ENCODE measurements at places on chromosomes 7 and 10.

DNA sequence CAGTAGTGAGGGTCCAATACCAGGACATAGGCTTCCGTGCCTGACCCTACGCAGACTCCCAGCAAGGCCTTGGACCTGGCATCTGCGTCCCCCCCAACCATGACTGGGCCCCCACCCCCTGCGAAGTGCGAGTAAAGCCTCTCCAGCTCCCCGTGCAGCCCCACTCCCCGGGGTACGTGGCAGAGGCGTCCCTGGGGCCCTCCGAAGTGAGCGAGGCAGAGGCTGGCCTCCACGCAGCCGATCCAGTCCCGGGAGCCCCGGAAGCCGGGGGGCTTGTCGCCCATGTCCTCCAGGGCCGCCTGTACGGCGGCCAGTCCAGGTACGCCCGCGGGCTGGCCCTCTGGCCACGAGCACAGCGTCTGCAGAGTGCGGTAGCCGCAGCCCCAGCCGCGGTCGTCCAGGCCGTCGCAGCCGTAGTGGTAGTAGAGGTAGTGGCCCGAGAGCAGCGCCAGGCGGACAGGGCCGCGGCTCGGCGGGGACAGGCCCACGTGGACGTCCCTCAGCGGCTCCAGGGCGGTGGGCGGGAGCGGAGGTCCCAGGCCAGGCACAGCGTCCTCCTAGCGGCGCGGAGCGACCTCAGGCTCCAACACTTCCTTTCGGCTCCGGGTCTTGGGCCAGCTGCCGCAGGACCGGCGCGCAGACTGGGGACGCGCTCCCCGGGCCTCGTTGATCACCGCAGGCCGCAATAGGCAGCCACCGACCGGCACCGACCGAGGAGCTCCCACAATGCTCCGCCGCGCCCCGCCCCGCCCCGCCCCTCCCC lies at the start of gene UFSP1:
Gene UFSP1, minus strand, starts transcription at position 728 of the 763 bp plus-strand sequence. Its CDS starts 444 bp downstream, at position 284.
- DNase-seq: no peak

- no peak for DNase-seq
Observed at GRCh38 chr7:14999331-14999730, 96.8 kb upstream of the DGKB start.

DNA sequence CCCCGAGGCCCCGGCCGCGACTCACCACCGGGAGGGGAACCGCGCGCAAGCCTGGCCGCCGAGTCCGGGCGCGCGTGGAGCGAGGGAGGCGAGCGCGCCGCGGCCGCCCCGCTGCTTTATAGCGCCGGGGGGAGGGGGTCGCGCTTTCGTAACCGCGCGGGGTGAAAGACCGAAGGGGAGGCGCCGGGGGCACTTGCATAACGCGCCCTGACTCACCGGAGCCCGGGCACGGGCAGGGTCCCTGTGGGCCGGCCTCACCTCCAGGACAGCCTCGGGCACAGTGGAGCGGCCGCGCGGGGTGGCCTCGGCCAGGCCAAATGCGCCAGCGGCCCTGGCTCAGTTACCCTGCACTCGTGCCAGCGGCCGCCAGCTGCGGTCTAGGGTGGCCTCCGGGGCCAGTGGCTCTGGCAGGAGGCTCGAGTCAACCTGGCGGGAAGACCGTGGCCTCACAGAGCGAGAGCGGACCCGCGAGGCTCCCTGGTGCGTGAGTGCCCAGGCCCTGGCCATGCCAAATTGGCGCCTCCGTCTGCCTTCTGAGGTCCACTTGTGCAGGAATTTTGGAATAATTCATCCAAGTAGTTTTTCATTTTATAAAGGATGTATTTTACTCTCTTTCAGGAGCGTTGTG lies at the start of gene RBP4:
Gene RBP4, minus strand, starts transcription at position 90 of the 628 bp plus-strand sequence. CDS start 207 bp downstream, outside the sequence.
- DNase-seq: no peak

- no peak for DNase-seq
Observed at GRCh38 chr10:30493609-30494530, 59.9 kb downstream of the MAP3K8 start.

GRCh38 chr7:54112567-54112966 lies 429.6 kb upstream of the VSTM2A start:
- DNase-seq: no peak

DNA sequence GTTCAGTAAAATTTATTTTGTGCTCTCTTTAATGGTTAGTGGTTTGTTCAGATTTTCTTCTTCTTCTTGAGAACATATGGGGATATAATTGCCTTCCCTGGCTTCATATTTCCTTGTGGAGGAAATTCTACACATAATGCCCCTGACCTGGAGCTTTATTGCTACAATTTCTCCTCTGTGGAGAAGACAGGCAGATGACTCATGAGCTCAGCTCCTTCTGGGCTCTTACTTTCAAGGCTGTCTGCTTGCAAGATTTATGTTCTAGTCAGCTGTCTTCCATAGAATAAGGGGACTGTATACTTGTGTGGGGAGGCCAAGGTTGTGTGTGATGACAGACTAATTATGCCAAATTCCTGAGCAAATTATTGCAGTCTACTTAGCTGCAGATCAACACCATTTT lies 1.6 kb downstream of the LRRD1 start:
- DNase-seq: no peak
